SHP77 treated with DMSO at 0.1 percent for 48 hours (cell line): ENCODE measurements at places on chromosomes 3 and 15.
A peak's percentile ranks its signal among the peaks of the same experiment; 100 is the strongest.

- no peak for DNase-seq
These were observed 76.5 kb downstream of the HMG20A start for GRCh38 chr15:77497110-77497737.

GRCh38 chr3:194522579-194523046 lies 35.8 kb upstream of the ATP13A3 start:
- DNase-seq: no peak

DNA sequence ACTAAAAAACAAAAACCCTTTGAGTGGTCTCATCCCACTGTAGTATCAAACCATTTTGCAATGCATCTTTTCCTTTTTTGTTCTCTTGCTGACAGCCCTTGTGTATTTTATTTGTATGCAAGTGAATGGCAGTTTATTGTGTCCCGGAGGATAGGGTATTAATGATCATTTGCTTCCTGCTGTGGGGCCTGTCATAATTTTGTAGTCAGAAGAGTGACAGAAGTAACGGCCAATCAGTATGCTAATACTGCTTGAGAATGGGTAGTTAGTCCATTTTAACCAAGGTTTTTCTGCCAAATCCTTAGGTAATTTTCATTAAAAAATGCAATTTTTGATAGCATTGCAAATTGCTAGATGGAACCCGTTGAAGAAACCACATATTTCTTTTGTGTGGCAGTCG lies 75.5 kb upstream of the PLSCR5 start:
- no peak for DNase-seq

GRCh38 chr3:46693038-46693891 lies at the start of gene ALS2CL:
Gene ALS2CL (minus strand): TSS chr3:46693679. CDS start chr3:46689440, 4,239 bp downstream.
- DNase-seq: no peak

DNA sequence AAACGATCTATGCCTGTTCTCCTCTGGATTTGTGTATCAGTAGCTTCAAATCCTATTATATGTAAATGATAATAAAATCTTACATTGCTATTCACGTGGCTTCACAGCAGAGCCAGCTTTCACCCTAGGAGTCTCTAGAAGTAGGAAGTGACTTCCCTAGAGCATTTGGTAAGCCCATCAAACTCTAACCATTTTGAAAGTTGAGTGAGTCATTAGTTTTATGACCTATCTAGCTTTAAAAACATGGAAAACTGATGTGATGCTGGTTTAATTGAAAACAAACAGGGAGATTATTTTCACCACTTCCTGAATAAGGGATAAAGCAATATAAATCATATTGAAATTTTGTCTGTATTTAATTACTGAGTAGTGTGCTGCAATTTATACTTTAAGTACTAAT lies 275.2 kb downstream of the EPHA6 start:
- DNase-seq: no peak

GRCh38 chr15:30984118-30984517 lies 7.3 kb downstream of the MTMR10 start:
- no peak for DNase-seq

GRCh38 chr3:48244461-48244860 lies 3.6 kb downstream of the ZNF589 start:
- no peak for DNase-seq

- no peak for DNase-seq
These were observed 69.6 kb downstream of the SLC49A4 start for GRCh38 chr3:122864498-122864897.

DNA sequence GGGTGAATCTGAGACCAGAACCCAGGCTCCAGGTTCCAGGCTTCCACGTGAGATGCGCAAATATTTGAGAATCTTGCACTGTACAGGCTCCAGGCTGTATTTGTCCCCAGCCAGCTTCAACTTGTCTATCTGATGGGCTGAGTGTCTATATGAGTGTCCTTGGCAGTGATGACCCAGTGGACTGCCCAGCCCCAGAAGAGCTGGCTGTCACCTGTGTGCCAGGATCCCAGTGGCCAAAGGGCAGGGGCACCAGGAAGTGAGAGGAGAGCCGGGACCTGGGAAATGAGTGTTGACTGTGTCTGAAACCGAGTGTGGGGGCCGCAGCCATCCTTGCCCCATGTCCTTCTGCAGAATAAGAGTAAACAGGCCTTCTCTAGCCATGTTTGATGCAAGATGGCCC lies 10.4 kb downstream of the FAH start:
- no peak for DNase-seq

GRCh38 chr3:156843071-156843808 lies 17.1 kb downstream of the LEKR1 start:
- DNase-seq: no peak

- DNase-seq: no peak
These were observed 185.7 kb downstream of the OPA1 start for GRCh38 chr3:193778676-193779075.

DNA sequence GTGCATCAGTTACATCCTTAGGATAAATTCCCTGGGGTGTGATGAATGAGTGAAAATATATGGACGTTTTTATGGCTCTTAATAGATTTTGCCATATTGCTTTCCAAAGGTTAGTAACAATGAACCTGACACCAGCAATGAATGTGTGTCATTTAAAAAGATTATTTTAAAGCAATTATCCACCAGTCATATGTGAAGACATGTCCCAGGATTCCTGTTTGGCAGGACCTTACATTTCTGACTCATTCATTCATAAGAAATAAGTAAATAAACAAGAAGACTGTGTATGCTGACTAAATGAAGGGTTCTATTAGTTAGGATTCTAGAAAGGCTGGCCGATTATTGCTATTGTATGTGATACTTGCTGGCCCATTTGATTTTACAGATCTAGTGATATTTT lies 201.5 kb downstream of the SOX2 start:
- no peak for DNase-seq

DNA sequence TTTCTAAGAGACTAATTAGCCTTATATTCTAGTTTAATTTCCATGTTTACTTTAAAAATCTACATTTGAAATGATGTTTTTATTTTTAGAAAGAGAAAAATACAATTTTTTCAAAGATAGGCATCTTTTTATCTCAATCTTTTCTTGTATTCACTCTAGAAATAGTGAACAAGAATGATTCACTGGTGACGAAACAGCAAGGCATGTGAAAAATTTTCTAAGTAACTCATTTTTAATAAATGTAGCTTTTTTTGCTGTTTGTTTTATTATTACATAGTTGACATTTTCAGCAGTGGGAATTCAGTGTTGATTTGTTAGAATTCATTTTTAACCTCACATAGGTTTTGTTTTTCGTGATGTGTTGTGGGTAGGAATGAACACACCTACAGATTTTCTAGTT lies 1226.4 kb downstream of the NSUN3 start:
- DNase-seq: no peak

- DNase-seq: no peak
These were observed 42.9 kb downstream of the SCN5A start for GRCh38 chr3:38606561-38606960.

GRCh38 chr3:176430244-176431037 lies 766.8 kb downstream of the TBL1XR1 start:
- peak; percentile 31 for DNase-seq

DNA sequence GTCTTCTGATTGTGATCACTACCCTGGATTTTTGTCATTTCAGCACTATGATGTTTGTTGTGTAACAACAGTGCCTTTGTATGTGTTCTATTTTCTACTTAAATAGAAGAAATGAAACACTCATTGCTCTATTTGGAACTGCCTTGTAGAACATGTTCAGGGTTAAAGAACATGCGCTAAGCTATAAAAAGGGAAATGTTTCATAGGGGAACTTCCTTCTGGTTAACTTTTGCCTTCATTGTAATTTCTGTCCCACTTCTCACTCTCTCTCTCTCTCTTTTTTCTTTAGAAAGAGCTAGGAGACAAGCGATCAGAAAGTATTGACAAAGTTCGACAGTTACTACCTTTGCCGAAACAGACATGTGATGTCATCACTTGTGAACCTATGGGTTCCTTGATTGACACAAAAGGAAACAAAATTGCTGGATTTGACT lies at the start of gene P2RY12:
TSS of gene P2RY12 (minus strand) at position 13 of the 434 bp plus-strand sequence. CDS start 45,908 bp downstream, outside the sequence.
- no peak for DNase-seq
